ENCODE measurements at places on chromosomes 13 and 19.

GRCh38 chr13:51684076-51684475 is 99.8 kb downstream of the WDFY2 start:
- no peak for DNase-seq

DNA sequence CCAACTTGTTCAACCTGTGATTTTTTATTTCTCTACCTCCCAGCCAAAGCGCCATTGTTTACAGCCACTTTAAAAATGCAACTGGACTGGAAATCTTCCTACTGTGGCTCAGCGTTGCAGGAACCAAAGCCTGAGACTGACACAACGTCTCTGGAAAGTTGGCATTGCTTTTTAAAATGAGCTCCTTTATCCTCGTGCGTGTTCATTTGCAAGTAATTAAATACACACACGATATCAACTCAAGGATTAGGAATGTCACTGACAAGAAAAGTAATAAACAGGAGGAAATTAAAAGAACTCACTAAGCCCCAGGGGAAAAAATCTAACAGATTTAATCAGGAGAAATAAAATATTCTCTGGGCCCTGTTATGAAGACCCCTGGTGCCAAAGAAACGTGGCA is 184.6 kb upstream of the IRS2 start:
- no peak for DNase-seq

- no peak for DNase-seq
Measured at GRCh38 chr13:102983496-102983895, 82.7 kb downstream of the SLC10A2 start.

GRCh38 chr13:29914581-29914980 is 64.2 kb upstream of the UBL3 start:
- DNase-seq: no peak

- no peak for DNase-seq
Measured at GRCh38 chr13:64239372-64239771, 2823.7 kb upstream of the PCDH20 start.

- DNase-seq: no peak
Measured at GRCh38 chr19:35767288-35768081, 7.9 kb upstream of the ARHGAP33 start.

GRCh38 chr13:79946556-79946955 is 394.4 kb downstream of the SPRY2 start:
- DNase-seq: no peak

DNA sequence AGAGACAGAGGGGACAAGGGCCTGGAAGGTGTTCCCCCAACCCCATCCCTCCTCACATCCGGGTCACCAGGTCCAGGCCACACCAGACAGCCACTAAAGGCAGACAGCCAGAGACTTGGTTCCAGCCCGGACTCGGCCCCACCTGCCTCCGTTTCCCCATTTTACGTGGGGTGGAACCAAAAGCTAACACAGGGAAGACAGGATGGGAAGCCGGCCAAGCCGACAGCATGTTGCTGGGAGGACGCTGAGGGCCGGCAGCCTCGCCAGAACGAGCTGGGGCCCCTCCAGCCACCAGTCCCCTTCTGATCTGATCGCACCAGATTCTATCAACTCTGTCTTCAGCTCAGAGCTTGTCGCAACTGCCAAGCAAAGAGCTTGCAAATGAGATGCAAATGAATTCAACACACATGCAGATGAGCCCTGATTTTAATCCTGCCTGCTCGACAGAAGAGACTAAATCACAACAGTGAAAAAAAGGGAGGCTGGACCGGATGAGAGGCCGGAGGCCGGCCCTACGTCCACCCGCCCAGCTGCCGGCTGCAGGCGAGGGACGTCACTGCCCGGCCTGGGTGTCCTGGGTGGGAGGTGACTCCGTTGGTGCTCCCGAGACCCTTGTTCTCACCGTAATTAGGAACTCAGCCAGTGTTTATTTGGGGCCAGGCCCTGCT is 17.5 kb upstream of the SHC2 start:
- no peak for DNase-seq

DNA sequence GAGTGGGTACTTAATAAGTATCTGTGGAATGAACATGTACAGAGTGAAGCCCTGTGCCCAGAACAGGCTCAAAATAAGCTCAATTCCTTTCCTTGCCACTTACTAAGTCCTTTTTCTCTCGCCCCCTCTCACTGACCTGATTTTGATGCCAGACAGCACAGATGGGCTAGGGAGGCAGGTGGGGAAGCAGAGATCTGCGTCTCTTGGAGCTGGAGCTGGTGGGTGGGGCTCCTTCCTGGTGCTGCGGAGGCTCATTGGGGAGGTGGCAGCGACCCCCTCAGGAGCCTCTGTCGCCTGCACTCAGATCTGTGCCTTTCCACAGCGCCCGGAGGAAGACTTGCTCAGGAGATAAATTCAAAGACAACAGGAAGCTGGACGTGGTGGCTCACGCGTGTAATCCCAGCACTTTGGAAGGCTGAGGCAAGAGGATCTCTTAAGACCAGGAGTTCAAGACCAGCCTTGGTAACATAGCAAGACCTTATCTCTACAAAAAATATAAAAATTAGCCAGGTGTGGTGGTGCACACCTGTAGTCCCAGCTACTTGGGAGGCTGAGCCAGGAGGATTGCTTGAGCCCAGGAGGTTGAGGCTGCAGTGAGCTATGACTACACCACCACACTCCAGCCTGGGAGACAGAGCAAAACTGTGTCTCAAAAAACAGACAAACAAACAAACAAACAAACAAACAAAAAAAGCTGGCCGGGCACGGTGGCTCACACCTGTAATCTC is 14.6 kb downstream of the AKT2 start:
- no peak for DNase-seq

- no peak for DNase-seq
Measured at GRCh38 chr13:106471957-106472543, 63.4 kb downstream of the EFNB2 start.

DNA sequence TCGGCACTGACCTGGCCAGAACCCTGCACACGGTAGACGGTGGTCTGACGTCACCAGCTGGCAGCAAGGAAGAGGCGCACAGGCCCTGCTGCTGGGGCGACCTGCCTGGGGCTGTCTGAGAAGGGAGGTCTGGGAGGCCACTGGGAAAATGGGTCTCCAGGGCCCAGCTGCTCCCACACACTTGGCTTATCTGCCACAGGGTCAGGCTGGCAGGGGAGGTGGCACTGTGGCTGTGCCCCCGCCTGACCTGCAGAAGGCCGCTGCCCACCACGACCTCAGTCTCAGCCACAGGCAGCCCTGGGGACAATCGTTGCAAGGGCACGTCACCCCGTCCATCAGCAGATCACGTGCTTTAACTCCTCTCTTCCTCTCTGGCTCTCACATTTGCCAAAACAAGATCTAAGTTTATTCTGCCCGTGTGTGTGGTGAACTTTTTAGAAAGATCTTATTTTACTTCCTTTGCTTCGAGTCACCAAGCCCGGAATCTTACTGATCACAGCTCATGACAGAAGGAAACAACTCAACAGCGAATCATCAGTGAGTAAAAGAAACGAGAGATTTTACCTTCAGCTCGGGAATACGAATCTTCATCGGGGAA is 45.2 kb upstream of the RANBP3 start:
- DNase-seq: no peak

- no peak for DNase-seq
Measured at GRCh38 chr13:41311406-41312175, 524 bp downstream of the NAA16 start.

DNA sequence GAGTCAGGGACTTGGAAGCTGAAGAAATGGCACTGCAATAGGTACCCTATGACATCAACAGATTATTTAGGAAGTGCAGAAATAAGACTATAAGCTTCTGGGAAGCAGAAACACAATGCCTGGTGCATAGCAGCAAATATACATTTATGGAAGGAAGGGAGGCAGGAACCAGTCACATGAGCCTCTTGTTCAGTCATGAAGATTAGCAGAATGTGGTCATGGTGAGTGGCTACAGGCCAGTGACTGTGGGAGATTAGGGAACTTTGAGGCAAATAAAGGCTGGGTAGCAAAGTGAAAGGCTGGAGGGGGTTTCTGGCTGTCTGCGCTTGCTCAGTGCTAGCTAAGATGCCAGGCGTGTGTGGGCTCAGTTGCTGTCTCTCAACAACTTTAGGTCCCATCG is 96.3 kb downstream of the EPSTI1 start:
- no peak for DNase-seq

- no peak for DNase-seq
Measured at GRCh38 chr13:23081901-23082300, 98.9 kb upstream of the SGCG start.

DNA sequence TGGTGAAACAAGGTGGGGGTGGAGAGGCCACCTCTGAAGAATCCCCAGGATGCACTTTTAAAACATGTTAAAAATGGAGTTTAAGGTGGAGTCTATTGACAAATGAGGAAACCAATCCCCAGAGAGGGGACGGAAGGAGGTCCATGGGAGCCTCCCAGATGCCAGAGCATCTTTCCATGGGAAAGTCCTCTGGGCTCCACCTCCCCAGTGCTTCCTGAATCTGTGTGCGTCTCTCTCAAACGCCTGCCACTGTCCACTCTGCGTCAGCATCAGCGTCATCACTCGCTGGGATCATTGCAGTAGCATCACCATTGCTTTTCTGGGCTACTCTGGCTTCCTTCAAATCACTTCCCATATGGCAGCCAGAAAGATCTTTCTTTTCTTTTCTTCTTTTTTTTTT is 6.2 kb downstream of the GPR4 start:
- no peak for DNase-seq

GRCh38 chr13:43223216-43223615 is 199.8 kb downstream of the DNAJC15 start:
- no peak for DNase-seq

GRCh38 chr13:25384758-25385410 is 13.1 kb downstream of the ATP8A2 start:
- DNase-seq: no peak

- DNase-seq: no peak
Measured at GRCh38 chr19:18651733-18652132, 14.9 kb downstream of the KLHL26 start.

DNA sequence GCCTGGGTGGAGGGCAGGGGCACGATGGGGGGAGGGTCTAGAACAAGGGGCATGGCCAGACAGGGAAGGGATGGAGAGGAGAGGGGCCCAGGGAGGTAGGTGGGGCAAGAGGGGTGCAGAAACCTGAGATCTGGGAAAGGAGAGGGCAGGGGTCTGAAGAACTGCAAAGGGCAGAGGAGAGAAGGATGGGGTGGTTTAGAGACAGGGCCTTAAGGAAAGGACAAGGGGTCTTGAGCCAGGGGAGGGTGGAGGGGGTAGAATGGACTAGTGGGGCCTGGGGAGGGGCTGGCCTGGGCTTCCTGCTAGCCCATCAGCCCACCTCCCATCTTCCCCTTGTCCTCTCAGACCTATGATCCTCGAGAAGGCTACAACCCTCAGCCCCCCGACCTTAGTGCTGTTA is 72.5 kb downstream of the RYR1 start:
- DNase-seq: no peak

- peak; percentile 25 for DNase-seq
Measured at GRCh38 chr13:59318320-59318930, 845.3 kb downstream of the DIAPH3 start.

- DNase-seq: no peak
Measured at GRCh38 chr19:6429419-6430221, 3.9 kb downstream of the SLC25A41 start.

GRCh38 chr13:27171244-27171826 is at the start of gene USP12:
TSS of gene USP12 (minus strand) at chr13:27171811. CDS start at chr13:27171639, 172 bp downstream.
- no peak for DNase-seq

DNA sequence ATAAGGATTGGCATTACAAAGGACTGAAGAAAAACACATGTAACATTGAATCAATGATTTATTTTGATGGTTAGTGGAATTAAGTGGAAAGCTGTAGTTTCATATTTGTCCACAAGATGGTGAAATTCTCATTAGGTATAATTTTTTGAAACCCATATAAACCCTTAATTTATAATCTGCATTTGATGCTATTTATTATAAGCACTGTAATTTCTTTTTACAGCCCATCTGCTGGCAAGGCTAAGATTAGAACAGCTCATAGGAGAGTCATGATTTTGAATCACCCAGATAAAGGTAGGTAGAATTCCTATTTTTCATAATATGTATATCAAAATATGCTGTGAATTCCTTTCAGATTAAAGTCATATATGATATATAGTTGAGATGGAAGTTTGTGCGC is 62.2 kb downstream of the DNAJC15 start:
- no peak for DNase-seq

- peak; percentile 56 for DNase-seq
Measured at GRCh38 chr19:1223018-1223855, 14.6 kb downstream of the CBARP start.

DNA sequence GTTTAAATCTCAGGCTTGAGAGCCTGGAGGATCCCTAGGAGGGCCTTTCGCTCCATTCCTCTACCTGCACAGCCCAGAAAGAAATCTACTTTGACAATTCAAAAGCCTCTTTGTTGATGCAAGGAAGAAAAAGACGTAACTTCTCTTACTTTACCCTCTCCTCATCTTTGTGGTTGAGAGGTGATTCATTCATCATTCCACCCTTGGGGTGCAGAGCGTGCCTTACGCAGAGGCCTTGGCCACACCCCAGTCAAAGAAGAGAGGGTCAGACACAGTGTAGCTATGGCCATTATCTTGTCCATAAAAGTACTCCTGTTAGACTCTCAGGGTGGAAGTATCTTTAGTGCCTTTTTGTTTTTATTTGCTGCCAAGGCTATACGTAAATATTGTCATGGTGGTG is 184.0 kb downstream of the IRS2 start:
- DNase-seq: no peak

GRCh38 chr13:75825161-75825560 is 189.0 kb downstream of the LMO7 start:
- DNase-seq: no peak

GRCh38 chr19:49844138-49845095 is 6.5 kb upstream of the PTOV1 start:
- no peak for DNase-seq

DNA sequence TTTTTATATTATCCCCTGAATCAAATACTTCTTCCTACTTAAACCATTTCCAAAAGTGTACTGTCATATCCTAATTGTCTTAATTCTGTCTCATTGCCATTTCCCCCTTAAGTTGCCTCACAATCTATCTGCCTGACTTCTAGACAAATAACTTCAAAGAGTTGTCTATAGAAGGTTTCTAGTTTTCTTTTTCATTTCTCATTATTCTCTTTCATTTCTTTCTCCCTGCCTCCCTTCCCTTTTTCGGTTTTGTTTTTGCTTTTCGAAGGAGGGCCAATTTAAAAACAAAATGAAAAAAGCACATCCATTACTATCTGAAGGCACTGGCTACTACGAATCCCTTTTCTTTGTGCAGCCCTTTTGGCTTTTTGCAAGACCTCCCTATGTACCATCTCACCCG is 367.2 kb downstream of the DNAJC15 start:
- DNase-seq: no peak
